ENCODE measurements at places on chromosomes 6 and 20.

GRCh38 chr6:163414946-163415619, 565 bp downstream of the QKI start:
- no peak for DNase-seq

DNA sequence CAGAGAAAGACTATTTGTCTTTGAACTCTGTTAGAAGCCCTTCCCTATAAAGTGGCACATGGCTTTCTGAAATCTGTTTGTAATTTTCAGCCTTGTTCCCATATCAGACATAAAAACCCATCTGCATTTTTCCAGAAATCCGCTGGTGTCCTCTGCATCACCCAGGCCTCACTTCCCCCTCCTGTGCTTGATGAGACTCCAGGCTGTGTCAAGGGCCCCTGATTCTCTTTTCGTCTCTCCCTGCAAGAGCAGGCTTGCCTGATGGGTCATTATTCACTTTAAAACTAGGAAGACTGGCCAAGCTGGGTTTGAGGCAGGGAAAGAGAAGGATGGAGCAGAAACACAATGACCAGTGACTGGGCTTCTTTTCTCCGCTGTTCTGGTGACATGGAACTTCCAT, 10.6 kb upstream of the PROKR2 start:
- no peak for DNase-seq

DNA sequence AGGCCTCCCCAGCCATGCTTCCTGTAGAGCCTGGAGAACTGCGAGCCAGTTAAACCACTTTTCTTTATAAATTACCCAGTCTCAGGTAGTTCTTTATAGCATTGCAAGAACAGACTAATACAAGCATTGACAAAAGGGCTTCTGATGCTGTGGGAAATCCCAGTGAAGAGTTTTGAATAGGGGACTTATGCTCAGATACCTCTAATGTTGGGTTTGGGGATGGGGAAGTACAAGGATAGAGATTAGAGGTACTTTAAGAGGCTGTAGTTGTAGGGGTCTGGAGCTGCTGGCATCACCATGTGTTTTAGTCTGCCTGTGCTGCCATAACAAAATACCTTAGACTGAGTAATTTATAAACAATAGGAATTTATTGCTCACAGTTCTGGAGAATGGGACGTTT, 8.8 kb downstream of the SLX4IP start:
- no peak for DNase-seq

- no peak for DNase-seq
Measured at GRCh38 chr6:166929542-166930189, 26.7 kb downstream of the RNASET2 start.

GRCh38 chr6:108665495-108666196, 104.9 kb downstream of the FOXO3 start:
- no peak for DNase-seq

DNA sequence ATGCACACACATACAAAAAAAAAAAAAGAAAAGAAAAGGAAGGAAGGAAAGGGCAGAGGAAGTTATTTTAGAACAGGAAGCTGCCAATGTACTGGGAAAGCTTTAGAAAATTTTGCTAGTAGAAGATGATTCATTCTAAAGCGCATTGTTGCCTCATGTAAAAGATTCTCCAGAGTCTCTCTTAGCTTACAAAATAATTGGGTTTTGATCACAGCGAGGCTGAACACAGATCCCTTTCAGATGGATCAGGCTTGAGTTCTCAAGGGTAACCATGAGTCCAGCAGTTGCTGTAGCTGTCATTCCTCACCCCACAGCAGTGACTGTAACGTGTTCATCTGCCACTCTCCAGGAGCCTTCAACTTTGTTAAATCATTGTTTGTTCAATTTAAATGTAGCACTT, 81.9 kb downstream of the PHACTR2 start:
- no peak for DNase-seq

GRCh38 chr6:135030532-135031178, 24.0 kb downstream of the HBS1L start:
- DNase-seq: no peak
